Karpas-422 (cell line): ENCODE measurements at places on chromosomes 2 and 18. TPM values are rescaled to one million over a fixed set of nuclear protein-coding genes. Genes with fewer than 3 reads are reported as not detected.

GRCh38 chr2:241149925-241150659, at the start of gene PPP1R7:
PPP1R7 (plus strand) TSS chr2:241150467; CDS start chr2:241150496, 29 bp downstream.
- DNase-seq, result peak; percentile 98
- H3K4me1 ChIP-seq, result peaks cover 36% of the 10 kb centered on the region
- H3K4me3 ChIP-seq, result peak within 1 kb of the TSS; percentile 99
- no peaks in the 10 kb centered on the region for H3K27me3 ChIP-seq
- no peaks in the 10 kb centered on the region for H3K36me3 ChIP-seq

GRCh38 chr2:109517118-109517889, 96.5 kb downstream of the SEPTIN10 start:
- H3K4me1 ChIP-seq, result no peaks in the 10 kb centered on the region
- H3K27ac ChIP-seq, result no peak overlapping the region
- no peaks in the 10 kb centered on the region for H3K36me3 ChIP-seq
- DNase-seq, result no peak
- H3K4me3 ChIP-seq, result no peak overlapping the region

GRCh38 chr2:239903210-239903609, 121.9 kb downstream of the NDUFA10 start:
- no peak for DNase-seq
- no peaks in the 10 kb centered on the region for H3K27me3 ChIP-seq
- H3K4me3 ChIP-seq, result no peak overlapping the region
- H3K27ac ChIP-seq, result no peak overlapping the region
- no peaks in the 10 kb centered on the region for H3K4me1 ChIP-seq

GRCh38 chr18:45656194-45656770, 41.0 kb downstream of the SLC14A2 start:
- DNase-seq, result no peak
- H3K27me3 ChIP-seq, result no peaks in the 10 kb centered on the region
- H3K4me3 ChIP-seq, result no peak overlapping the region
- H3K27ac ChIP-seq, result no peak overlapping the region

DNA sequence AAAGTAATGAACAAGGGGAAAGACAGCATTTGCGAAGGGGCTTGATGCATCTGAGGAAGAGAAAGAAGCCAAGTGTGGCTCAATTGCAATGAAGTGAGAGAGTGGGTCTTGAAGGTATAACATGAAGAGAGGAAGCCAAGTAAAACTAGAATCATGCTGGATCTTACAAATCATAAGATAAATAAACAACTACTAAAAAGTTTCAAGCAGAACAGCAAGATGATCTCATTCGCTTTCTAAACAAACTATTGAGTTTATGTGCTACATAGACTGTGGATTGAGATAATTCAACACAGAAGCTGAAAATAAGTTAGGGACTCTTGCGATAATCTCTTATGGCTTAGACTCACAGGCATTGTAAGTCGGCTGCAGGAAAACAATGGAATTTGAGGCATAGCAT, 1310.5 kb upstream of the NRXN1 start:
- no peak overlapping the region for H3K27ac ChIP-seq
- H3K4me3 ChIP-seq, result no peak overlapping the region
- no peaks in the 10 kb centered on the region for H3K4me1 ChIP-seq
- no peaks in the 10 kb centered on the region for H3K36me3 ChIP-seq
- no peak for DNase-seq

GRCh38 chr2:194616334-194616733, 1040.7 kb upstream of the SLC39A10 start:
- no peaks in the 10 kb centered on the region for H3K4me1 ChIP-seq
- no peaks in the 10 kb centered on the region for H3K36me3 ChIP-seq
- DNase-seq, result no peak
- H3K4me3 ChIP-seq, result no peak overlapping the region
- no peaks in the 10 kb centered on the region for H3K27me3 ChIP-seq

Gene UXS1
- 3.7 and 8.4 TPM in 2 replicates for total RNA-seq

GRCh38 chr2:141021109-141021508, 1109.7 kb downstream of the LRP1B start:
- no peak for DNase-seq
- H3K4me1 ChIP-seq, result no peaks in the 10 kb centered on the region
- no peaks in the 10 kb centered on the region for H3K27me3 ChIP-seq
- H3K4me3 ChIP-seq, result no peak overlapping the region

Gene ATP6V1B1
- total RNA-seq, result not detected in 2 replicates

DNA sequence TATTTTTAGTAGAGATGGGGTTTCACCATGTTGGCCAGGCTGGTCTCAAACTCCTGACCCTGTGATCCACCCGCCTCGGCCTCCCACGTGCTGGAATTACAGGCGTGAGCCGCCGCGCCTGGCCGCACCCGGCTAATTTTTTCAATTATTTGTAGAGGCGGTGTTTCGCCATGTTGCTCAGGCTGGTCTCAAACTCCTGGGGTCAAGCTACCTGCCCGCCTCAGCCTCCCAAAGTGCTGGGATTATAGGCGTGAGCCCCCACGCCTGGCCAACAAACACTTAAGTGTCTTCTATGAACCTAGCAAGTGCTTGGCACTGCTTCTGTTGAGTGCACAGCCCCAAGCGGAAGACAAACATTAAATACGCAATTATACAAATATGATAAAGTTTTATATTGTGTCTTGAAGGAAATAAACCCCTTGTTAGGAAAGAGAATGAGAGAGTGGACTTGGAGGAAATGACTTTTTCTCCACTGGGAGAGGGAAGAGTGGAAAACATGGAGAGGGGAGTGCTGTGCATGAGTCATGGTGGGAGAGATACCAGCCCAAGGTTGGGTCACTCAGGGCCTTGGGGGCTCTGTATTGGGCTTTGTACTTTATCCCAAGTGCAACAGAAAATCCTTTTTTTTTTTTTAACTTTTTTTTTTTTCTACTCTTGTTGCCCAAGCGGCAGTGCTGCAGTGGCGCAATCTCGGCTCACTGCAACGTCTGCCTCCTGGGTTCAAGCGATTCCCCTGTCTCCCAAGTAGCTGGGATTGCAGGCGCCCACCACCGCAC, 41.4 kb upstream of the ACTR2 start:
- no peak for DNase-seq
- no peak overlapping the region for H3K27ac ChIP-seq
- H3K4me1 ChIP-seq, result peaks cover 5% of the 10 kb centered on the region
- no peak overlapping the region for H3K4me3 ChIP-seq
- 0 out of 2 replicates have a peak, but pooled peaks cover 5% of the 10 kb centered on the region for H3K27me3 ChIP-seq
- no peaks in the 10 kb centered on the region for H3K36me3 ChIP-seq
